ENCODE measurements at places on chromosomes 6 and 20.

- DNase-seq = no peak
Measured at GRCh38 chr6:149385998-149386646, 13.9 kb upstream of the SUMO4 start.

DNA sequence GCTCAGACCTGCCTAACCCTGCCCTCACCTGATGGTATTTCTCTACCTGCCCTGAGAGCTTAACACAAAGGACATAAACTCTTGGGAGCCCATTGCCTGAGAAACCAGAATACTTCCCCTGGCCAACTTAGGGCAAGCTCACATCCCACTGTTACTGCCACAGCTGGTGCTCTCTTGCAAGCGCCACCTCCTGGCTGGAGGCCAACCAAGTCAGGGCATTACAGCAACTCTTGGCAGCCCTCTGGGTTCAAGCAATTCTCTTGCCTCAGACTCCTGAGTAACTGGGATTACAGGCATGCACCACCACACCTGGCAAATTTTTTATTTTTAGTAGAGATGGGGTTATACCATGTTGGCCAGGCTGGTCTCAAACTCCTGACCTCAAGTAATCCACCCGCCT, 70.1 kb downstream of the HECA start:
- no peak for DNase-seq

DNA sequence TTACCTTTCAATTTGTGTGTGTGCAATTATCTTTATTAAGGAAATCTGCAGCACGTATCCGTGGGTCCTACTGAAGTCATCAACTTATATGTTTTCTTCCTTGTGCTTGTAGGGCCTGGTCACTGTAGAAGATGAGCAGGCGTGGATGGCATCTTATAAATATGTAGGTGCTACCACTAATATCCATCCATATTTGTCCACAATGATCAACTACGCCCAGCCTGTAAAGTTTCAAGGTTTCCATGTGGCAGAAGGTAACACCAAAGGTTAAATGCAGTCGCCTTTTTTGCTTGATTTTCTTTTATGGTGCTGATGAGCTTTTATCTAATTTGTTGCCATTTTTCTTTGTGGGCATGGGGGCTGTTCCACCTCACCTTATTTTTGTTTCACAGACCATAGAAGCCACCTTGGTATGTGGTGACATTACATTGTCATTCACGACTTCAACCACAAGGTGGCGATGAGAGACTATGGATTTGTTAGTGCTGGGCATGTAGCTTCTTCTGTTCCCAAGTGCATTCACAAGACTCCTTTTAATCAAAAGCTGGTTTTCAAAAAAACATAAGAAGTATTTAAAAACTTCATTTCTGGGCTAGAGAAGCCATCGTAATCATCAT, 106.5 kb upstream of the LAMP5 start:
- peak; percentile 50 for DNase-seq

GRCh38 chr20:9100691-9101090, 31.8 kb downstream of the PLCB4 start:
- DNase-seq = no peak

- no peak for DNase-seq
Measured at GRCh38 chr20:51372966-51373365, 169.6 kb downstream of the NFATC2 start.

DNA sequence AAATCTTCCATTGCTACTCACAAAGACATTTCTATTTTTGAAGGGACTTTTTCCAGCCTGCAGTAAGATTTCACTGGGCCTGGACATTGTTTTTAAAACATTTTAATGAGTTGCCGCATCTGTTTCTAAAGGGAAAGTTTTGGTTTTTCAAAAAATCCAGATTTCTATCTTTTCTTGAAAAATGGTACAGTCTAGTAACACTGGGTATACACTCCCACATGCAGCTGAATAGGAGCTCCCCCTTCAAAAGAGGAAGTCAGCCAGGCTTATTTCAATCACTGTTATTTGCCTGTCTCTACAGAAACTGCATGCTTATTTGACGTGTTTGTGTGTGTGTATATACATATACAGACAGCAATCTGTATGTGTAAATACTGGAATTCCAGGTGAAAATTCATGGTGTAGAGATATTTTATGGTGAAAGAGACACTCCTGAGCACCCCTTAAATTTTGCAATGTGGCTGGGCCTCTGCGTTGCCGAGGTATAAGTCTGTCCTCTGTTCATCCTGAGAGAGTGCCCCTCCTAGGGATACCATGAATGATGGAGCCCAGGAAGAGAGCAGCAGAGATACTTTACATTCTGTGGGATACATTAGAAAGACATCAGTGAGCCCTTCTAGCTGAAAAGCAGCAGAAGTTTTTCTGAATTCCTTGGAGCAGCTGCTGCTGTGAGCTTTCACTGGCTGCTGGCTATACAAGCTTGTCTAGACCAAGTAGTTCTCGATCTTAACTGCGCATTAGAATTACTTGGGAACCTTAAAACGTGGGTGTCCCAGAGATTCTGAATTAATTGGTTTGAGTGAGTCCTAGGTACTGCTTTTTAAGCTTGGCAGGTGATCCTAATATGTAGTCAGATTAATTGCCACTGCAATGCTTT, 12.0 kb upstream of the ABRACL start:
- no peak for DNase-seq

DNA sequence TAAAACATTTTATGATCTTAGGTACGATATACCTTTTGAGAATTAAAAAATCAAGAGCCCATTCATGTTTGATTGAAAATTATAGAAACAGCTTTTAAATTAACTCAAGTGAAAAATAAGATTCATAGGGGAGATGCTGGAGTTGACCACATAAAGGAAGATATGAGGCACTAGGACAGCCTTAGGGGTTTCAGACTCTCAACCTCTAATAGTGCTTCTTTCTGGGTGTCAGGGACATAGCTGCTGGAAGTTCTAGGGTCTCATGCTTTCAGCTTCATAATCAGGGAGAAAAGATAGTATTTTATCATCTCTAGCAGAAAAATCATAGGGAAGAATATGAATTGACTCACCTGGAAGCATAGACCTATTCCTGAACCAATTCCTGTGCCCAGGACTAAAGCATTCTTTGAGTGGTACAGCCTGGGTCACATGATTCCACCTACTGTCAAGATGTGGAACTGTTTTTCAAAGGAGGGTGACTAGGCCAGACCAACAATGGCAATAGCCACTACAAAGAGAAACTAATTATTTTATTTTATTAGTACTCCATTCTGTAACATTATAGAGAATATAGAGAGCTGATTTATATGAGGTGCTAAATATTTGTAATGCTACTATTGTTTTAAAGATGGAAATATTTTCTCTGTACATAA, 27.8 kb upstream of the CENPW start:
- DNase-seq = no peak

DNA sequence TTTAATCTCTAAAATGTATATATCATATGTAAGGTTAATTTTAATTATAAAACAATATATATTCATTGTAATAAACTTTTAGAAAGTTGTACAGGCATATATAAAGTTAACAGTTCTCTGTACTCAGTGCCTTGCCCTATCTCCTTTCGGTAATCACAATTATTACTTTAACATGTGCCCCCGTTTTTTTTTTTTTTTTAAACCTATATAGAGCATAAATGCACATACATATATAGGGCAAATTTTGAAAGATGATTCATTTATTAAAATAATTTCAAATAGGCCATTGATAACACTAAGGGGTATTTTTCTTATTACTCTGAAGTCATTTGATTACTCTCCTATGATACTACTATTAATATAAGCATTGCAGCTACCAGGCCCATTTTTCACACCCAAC, 1.9 kb downstream of the ASF1A start:
- no peak for DNase-seq

DNA sequence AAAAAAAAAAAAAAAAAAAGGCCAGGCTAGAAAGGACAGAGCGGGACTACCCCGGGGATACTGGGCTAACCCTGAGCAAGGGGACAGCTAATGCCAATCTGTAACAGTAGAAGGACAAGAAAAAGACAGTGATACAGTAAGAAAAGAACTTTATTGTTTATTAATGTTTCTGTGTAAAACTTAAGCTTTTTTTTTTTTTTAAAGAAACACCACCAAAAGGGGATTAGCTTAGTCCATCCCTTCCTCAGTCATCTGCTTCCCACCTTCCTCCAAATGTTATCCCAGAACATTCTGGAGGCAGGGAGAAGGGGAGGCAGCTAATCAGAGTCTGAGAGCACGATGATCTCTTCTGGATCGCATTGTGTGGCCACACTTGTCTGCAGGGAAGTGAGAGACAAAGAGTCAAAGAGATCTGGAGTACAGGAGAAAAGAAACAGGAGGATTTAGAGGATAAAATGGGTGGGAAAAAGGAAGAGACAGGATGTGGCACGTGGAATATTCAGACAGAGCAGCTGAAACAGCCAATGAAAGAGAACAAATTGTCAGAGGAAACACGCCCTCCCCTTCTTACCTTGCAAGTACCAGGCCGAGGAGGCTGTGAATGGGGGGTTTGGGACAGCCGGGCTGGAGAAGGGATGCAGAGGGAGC, 1.0 kb upstream of the ZBTB22 start:
- no peak for DNase-seq

GRCh38 chr6:28816909-28817807, 106.6 kb downstream of the TRIM27 start:
- DNase-seq = peak; percentile 83

DNA sequence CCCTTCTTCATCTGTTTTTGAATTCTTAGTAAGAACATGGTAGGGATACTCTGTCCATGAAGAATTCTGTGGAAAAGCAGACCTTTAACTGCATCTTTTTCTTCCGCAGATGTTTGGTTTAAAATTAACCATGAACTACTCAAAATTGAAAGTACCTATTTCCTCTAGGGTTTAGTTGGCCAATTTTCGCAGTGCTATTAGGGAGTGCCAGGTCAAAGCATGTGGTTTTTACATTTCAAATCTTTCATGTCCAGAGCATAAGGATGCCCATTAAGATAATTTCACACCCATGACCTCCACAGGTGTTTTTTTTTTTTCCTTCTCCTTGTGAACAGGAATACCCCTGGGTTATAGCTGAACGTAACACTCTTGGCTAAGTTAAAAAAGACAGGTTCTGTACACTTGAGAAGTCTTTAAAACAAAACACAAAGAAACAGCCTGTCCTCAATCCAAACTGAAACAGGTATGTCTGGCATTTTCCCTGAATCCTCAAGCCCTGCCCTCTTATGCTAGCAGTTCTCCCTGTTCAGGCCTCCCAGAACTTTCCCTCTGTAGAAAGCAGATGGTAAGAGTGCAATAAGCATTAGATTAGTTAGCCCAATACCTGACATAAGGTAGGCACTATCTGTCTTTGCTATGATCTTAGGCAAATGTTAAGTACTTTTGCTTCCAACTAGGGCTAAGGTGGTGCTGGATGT, 67.1 kb downstream of the ELOVL5 start:
- no peak for DNase-seq

- DNase-seq = no peak
Measured at GRCh38 chr6:56005426-56005825, 130.0 kb upstream of the BMP5 start.

- no peak for DNase-seq
Measured at GRCh38 chr20:53138454-53139262, 166.5 kb downstream of the TSHZ2 start.

GRCh38 chr6:8803181-8803760, 367.9 kb upstream of the SLC35B3 start:
- no peak for DNase-seq

DNA sequence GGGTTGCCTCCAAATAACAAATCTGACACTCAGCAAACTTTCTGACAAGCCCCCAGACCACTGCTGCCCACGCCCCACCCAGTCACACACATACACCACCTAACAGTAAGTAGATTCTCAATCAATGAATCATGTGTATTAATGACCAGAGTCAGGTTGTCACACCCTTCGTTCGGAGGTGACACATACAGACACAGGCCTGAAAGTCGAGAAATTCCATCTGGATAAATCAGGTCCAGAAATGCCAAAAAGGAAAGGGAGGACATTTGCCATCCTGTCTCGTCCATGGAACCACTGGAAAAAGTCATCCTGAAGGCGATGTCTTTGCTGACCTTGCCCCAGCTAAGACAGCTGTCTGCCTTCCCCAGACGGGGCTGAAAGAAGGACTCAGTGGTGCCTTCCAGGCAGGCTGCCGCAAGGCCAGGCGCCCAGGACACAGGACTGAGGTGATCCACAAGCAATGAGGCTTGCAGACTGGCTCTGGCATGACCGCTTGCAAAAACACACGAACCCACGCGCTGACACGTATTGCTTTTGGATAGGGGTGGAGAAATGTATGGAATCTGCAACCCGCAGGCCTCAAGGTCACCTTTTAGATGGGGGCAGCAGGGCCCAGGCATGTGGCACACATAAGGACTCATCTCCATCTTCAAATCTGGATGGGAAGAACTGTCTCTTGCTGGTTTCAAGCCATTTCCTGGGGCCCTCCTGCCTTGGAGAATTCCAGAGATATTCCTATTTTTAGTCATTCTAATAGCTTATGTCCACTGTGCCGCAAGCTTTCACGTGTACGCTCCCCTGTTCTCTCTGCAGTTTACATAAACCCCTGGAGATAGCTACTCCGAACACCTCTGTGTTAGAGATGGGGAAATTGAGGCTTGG, 9.0 kb downstream of the NFATC2 start:
- DNase-seq = no peak

DNA sequence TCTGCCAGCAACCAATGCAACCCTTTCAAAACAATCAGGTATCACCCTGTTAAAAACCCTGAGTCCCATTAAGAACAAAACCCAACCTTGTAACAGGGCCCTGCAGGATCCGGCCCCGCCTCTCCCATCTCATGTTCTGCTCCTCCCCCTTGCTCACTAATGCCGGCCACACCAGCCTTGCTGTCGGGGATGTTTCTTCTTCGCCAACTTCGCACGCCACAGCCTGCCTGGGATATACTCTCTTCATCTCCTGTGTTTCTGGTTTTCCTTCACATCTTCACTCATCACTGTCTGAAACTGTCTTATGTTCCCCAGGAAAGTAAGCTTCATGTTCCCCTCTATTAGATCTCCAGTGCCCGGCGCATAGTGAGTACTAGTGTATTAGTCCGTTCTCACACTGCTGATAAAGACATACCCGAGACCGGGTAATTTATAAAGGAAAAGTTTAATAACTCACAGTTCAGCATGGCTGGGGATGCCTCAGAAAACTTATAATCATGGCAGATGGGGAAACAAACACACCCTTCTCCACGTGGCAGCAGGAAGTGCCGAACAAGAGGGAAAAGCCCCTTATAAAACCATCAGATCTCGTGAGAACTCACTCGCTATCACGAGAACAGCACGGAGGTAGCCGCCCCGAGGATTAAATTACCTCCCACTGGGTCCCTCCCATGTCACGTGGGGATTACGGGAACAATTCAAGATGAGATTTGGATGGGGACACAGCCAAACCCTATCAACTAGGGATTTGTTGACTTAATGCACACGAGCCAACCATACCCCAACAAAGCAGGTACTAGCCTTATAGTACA, 5.1 kb downstream of the TP53RK start:
- DNase-seq = no peak

DNA sequence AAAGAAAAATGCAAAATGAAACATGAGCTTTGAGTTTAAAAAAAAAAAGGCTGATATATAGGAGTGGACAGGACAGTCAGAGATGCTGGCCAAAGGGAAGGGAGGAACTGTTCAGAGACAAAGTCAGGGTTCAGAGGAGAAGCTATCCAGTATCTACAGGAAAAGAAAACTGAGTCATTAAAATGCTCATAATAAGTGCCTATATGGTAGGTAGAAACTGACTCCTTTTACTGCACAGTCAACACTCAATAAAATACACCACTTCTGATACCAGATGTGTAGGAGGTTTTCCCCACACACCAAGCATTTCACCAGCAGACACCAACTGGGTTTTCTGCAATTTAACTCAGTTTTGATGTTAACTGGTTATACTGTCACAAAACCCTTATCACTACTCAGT, 32.9 kb downstream of the FRK start:
- no peak for DNase-seq

GRCh38 chr6:27205375-27206278, 41.9 kb upstream of the PRSS16 start:
- no peak for DNase-seq

- DNase-seq = no peak
Measured at GRCh38 chr20:31842471-31843157, 2.8 kb downstream of the FOXS1 start.
